ENCODE measurements at places on chromosomes 1 and 21. TPM values are rescaled to one million over a fixed set of nuclear protein-coding genes. Genes with fewer than 3 reads are reported as not detected.

Gene KRTAP7-1
- 3.4 TPM for total RNA-seq

Gene LMNA
- 429 TPM for total RNA-seq

GRCh38 chr21:31410499-31411131 is 66.6 kb upstream of the TIAM1 start:
- no peak for DNase-seq

Gene NGF
- total RNA-seq, result 4.1 TPM

GRCh38 chr1:39992234-39992633 is 37.3 kb downstream of the MFSD2A start:
- no peak for DNase-seq

- DNase-seq, result no peak
These were observed 13.0 kb upstream of the LRP8 start for GRCh38 chr1:53340660-53341520.

Gene TMEM125
- 1.3 TPM for total RNA-seq

Gene KLHDC9
- total RNA-seq, result not detected

GRCh38 chr21:28257276-28257675 is 735.4 kb downstream of the LTN1 start:
- DNase-seq, result no peak

DNA sequence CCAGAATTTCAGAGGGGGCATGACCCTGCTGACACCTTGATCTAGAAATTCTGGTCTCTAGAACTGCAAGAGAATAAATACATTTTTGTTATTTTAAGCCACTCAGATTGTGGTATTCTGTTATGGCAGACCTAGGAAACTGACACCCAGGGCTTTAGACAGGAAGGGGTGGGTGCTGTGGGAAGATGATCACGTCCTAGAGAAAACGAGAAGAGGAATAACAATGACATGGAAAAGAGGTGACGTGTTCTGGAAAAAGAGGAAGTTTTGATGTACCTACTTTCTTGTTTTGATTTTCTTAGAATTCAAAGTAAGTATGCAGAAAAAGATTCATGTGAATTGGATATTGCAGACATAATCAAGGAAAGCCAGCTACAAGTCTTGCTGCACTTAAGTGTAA is 232.9 kb upstream of the RUNX1 start:
- no peak for DNase-seq

Gene FBXO42
- 24.8 TPM for total RNA-seq

Gene RGSL1
- total RNA-seq, result not detected

DNA sequence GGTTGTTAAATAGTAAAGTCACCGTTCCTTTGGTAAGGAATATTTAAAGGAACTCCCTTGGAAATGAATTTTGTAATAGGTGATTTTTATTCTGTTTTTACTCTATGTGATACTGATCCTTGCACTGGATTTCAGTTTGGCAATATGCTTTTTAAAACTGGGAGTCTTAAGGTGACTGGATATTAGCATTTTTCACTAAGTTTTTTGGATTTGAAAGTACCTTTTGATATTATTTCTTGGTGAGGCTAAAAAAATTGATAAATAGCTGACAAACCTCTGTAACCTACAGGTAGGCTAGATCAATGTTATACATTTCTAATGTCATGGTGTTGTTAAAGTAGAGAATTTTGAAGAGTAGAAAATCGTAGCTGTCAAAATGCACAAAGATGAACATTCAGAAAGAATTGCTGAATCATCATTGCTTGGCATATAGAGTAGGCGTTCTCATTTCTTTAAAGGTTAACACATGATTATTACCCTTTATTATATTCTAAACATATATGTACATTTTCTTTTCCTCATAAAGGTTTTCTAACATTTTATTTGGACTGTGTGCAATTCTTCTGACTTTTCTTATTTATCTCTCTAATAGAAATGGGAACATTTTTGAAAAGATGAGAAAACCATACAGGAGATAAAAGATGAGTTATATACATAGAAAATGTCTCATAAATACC is 1.5 kb upstream of the DNAJB4 start:
- DNase-seq, result no peak

- DNase-seq, result no peak
These were observed 82.4 kb downstream of the PBX1 start for GRCh38 chr1:164641353-164641730.

DNA sequence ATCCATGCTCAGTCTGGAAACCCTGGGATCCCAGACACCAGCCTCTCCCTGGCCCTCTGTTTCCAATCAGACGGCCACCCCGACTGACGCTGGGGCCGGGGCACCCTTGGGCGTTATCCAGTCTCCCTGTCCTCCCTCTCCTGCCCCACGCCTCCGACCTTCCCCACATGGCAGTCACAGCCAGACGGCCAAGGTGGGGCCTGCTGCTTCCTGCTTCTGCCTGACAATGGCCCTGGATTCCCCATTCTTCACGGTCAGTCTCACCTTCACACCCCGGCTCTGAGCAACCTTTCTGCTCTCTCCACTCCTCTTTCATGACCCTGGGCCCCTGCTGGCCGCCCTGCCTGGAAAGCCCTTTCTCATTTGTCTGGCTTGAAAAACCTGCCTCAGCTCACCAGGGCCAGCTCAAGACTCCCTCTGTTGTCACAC is 6.6 kb downstream of the GNG4 start:
- DNase-seq, result no peak

DNA sequence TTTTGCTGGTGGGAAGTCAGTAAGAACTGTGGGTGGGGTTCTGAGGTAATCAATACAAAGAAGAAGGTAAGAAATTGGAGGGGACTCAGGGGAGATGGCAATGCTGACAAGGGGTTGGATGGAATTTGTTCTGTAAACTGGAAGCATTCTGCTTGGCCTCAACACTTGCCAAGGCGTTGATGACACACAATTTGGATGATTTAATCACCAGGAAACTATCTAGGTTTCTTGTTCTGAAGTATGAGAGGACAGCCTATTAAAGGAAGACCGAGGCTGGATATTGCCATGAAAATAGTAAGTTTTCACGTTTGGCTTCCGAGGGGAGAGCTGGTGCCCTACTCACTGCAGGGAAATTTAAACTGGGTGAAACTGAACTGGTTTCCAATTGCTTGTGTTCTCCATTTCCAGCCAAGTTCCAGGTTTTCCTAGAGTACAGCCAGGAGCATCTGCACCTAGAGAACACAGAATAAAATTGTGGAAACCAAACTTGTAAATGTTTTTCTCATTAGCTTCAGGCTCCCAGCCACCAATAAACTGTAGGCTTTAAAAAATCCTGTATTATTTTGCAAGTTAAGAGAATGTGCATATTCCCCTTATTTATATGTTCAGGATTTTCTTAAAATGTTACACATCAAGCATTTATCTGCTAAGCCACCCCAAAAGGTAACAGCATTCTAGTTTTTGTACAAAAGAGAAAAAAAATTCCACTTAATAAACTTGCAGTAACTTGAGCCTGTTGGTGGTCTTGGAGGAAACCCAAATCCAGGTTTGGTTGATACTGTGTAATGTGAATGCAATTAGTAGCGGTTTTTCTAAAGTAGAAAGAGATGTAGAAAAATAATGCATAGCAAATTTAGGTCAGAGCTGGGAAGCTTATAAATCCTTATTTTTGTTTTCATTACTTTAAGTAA is 53.8 kb downstream of the ROR1 start:
- DNase-seq, result peak; percentile 39

DNA sequence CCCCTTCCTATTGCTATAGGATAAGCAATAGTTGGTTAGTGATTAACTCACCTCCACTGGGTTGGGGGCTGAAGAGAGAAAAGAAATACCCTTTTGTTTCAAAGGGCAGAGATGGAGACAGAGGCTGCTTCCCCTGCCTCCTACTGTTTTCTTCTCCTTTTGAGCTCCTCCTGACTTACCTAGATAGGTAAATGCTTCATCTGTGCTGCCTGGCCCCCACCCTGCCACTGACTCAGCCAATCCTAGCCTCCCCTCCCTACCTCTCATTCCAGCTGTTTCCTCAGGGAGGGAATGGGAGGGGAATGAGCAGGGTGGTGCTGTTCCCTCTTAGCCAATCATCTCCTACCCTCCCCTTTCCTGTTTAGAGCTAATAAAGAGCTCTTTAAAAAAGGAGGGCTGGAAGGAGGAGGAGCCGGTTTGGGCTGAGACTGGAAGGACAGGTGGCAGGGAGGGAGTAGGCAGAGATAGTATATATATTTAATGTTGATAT is at the start of gene C1orf116:
Gene C1orf116, minus strand, starts transcription at position 229 of the 490 bp plus-strand sequence. CDS start 5,158 bp downstream, outside the sequence.
- DNase-seq, result peak; percentile 9

DNA sequence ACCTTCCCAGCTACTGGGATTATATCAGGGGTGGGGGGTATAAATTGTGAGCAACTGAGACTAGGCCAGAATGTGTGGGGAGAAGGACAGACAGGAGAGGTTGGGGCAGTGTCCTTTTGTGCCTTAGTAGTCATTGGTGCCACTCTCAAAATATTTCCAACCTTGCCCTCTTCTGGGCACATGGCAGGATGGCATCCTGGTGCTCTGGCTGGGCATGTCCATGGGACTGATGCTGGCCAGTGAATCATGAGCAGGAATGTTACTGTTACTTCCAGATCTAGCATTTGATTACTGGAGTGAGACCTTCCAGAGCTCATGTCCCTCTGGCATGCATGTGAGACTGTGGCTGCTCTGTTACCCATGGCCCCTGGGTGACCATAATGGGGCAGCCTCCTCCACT is 151.2 kb downstream of the MATN1 start:
- no peak for DNase-seq

DNA sequence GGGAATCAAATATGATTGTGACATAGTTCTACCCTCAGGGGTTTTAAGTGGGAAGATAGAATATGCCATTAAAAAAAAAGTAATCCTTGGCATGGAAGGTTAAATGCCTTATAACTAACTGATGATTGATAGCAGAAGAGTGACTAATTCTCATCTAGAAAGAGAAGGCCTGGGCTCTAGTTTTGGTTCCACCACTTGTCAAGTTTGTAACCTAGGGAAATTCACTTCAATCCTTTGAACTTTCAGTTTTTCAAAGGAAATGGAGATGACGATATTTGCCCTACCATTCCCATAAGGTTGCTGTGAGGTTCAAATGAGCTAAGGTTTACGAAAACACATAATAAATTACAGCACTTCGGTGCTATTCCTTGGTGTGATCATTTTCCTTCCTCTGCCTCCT is 88.5 kb downstream of the GPR88 start:
- DNase-seq, result no peak

GRCh38 chr1:27504588-27505419 is 14.8 kb upstream of the WASF2 start:
- DNase-seq, result peak; percentile 73

Gene CACYBP
- total RNA-seq, result 169 TPM

GRCh38 chr1:99726407-99726806 is 40.0 kb downstream of the FRRS1 start:
- no peak for DNase-seq

- DNase-seq, result no peak
These were observed 18.8 kb upstream of the PWP2 start for GRCh38 chr21:44088401-44088780.

DNA sequence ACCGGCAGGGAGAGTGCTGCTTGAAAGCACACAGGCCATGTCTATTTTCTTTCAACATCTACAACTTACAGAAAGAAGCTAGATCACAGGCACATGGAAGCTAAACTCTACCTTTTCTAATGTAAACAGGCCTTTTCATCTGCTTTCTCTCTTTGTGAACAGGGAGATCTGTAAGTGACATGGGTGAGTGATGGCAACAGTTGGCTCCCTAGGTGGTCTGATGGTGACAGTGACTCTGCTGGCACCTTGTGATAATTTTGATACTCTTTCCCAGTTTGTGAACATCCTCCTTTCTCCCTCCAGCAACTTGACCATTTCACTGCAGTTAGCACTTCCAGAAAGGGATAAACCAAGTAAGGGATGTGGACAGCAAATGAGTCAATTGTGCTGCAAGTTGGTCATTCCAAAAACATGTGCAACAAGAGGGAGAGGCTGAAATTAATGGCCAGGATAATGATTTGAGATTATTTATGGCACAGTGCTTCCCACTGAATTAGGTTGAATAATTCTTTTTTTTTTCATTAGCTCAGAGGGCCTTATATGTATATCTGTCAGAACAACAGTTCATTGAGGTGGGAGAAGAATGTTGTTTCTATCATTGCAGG is 89.5 kb downstream of the XCL2 start:
- no peak for DNase-seq

DNA sequence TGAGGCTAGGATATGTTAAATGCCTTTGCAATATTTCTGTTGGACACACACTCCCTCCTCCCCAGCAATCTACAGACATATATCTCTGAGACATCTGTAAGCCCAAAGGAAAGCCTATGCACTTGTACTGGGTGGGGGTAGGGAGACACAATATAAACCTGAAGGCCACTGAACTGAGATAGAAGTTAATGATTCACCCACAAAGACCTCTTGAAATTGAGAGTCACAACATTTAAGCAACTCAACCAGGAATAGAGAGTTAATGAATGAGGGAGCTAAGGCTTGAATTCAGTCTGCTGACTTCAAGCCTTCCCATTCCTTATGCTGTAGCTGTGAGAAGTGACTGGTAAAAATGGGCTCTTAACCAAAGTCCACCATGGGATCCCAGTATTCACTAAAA is 5.0 kb downstream of the OR10J1 start:
- no peak for DNase-seq

- DNase-seq, result peak; percentile 34
These were observed 461.0 kb upstream of the NFIA start for GRCh38 chr1:60621368-60621851.

Gene GPR61
- under 0.01 TPM for total RNA-seq

Gene SMPDL3B
- 1.6 TPM for total RNA-seq

GRCh38 chr1:109252167-109252892 is 3.0 kb downstream of the CELSR2 start:
- no peak for DNase-seq

Gene OR2T35
- total RNA-seq, result not detected

GRCh38 chr1:66231217-66231616 is 302.7 kb upstream of the SGIP1 start:
- no peak for DNase-seq

Gene FMOD
- total RNA-seq, result 31.9 TPM

Gene NPHS2
- total RNA-seq, result not detected

DNA sequence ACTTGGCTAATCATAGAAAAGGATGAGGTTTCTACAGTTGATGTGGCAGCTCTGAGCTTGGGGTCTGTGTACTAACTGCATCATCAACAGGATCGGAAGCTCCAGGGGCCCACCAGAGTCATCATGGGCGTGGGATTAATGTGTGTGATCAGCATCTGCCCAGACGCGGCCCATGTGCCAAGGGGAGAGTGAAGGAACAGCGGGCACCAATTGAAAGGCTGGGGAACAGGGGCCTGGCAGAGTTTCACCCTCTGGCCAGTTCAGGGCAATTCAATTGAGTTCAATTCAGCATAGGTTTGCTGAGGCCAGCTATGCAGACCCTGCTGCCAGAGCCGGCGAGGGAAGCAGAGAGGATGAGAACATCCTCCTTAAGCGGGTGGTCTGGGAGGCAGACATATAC is 260.0 kb upstream of the AJAP1 start:
- DNase-seq, result no peak

DNA sequence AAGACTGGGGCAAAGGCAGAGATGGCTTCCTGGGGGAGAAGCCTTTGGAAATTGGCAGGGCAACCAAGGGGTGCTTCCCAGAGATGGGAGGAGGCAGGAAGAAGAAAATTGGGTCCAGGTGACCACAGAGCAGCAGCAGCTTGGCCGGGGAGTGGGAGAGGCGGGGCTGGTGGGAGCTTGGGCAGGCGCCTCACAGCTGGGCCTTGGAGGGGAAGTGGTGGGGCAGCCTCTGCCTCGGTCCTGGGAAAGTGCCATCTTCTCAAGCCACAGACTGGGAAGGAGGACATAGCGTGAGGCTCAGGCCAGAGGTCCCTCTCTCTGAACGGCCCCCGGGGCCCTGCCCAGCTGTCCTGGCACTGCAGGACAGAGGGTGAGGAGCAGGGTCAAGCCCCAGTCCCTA is 24.0 kb upstream of the WASF2 start:
- no peak for DNase-seq

- peak; percentile 94 for DNase-seq
These were observed 121.8 kb upstream of the ERG start for GRCh38 chr21:38619992-38620479.

Gene CLCNKB
- total RNA-seq, result 0.20 TPM
